Esophagus squamous epithelium (tissue), 5 donors: ENCODE measurements at places on chromosomes 12 and 14.

- no peak for DNase-seq
Observed at GRCh38 chr12:114888448-114888847, 204.5 kb upstream of the TBX3 start.

- no peak for DNase-seq
Observed at GRCh38 chr12:81942594-81942993, 183.4 kb upstream of the PPFIA2 start.

- DNase-seq: no peak
Observed at GRCh38 chr14:70188659-70189455, at the start of gene SLC8A3. Gene SLC8A3 (minus strand): TSS chr14:70188951. CDS start chr14:70168422, 20,529 bp downstream.

GRCh38 chr14:61379639-61380184 lies 58.3 kb downstream of the PRKCH start:
- no peak for DNase-seq

GRCh38 chr12:19829100-19829853 lies 390.0 kb downstream of the AEBP2 start:
- DNase-seq: no peak
